ENCODE measurements at places on chromosomes 12 and 14.

DNA sequence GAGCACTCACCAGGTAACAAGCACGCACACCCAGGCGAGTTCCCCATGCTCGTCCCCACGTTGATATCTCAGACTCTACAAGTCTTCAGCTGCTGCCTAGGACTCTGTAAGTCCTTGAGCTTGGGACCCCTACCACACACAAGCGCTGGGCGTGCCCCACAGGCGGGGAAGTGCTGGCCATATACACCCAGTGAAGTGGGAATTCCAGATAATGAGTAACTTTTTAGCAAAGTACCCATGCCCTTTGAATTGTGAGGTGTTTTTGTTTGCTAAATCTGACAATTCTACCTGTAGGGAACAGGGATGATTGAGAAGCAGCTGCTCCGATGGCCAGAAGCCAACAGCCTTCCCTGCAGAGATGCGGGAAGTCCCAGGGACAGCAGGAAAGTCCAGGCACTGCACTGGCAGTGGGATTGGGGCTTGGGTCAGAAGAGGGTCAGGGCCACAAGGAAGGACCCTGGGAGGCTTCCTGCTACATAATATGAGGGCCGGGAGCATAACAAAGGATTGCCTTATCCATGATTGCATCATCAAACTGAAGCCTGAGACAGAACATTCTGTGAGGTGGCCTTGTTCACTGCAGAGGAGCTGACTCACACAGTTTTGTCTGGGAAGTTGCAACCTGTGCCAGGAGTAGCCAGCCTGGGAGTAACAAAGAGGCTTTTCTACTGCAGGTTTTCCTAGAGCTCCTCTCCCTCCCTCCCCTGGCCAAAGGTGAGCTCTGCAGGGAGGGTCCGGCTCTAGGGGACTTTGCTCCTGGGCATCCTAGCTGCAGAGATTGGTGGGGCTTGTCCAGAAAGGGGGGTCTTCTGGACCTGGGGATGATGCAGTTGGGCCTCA is 13.2 kb upstream of the SERPINA3 start:
- DNase-seq = no peak

DNA sequence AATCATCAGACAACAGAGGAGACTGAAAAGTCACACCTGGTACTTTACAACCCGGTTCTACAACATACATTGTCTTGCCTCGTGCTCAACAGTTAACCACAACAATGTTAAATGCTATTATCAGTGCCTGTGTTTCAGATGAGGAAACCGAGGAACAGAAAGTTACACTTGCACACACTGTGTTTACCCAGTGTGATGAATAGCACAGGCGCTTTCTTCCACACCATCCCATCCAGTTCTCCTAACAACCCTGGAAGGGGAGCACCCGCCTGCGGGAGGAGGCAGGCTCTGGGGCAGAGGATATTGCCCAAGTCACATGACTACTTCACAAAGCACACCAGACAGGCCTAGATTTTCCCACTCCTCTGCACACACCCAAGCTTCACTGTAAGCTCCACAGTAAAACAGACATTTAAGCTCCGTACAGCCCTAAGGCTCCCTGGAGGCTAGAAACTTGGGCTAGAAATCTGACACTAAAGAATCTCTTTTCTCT is 21.8 kb downstream of the NCKAP5L start:
- no peak for DNase-seq

- DNase-seq = no peak
These were observed 172.4 kb upstream of the NTF3 start for GRCh38 chr12:5259523-5259922.

DNA sequence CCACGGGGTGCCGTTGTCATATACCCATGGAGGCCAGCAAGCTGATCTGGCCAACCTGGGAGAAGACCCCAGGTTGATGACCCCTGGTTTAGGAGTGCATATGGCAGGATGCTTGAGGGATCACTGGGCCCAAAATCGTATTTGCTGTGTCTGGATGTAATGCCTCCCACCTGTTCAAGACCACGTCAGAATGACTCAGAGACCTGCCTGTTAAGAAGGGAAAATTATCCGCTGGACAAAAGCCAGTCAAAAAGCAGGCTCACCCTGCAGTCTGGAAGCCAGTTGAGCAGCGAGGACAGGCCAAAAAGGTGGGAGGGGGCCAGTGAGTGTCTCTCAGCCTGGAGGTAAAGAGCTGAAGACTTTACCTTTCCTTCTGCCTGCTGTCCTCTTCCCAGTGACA is 449.2 kb downstream of the DPF3 start:
- DNase-seq = no peak

- peak; percentile 26 for DNase-seq
These were observed at the start of gene RXYLT1 for GRCh38 chr12:63779498-63780481. RXYLT1 (plus strand) TSS chr12:63779909; CDS start chr12:63779961, 52 bp downstream.

- DNase-seq = no peak
These were observed 240.6 kb downstream of the CPNE8 start for GRCh38 chr12:38664661-38665269.

- no peak for DNase-seq
These were observed 55.5 kb downstream of the FGD4 start for GRCh38 chr12:32454866-32455265.

DNA sequence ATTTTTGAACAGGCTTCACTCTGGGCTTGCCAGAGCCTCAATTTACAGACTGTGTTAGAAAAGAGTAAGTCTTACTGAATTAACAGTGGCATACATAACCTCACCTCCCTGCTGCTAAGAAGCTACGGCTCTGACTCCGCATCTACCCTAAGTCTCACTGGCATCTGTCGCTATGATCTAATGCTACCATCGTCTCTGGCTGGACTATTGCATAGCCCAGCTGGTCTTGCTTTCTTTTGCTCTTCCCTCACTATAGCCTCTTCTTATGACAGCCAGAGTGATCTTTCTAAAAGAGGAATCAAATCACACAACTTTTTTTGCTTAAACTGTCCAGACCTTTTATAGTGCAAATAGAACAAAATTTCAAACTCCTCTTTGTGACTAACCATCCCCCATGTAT is 81.1 kb downstream of the SLC24A4 start:
- no peak for DNase-seq

- no peak for DNase-seq
These were observed 35.5 kb downstream of the PLXNC1 start for GRCh38 chr12:94183708-94184379.

DNA sequence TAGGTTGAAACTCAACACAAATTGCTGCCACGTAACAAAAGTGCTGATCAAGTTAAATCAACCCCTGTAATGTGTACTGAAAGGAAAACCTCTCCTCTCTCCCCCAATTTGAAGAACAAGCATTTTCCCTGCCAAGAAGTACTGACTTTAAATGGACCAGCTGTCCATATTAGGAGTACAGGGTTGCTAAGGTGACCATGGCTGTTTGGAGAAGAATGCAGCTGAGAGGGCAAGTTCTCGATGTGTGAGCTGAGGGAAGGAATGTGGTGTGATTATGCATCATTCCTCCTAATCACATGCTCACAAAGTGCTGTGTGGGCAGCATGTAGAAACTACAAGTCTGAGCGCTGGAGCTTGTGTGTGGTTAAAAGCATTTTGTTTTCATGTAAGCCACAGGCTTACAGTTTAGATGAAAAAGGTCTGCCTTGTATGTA is 50.9 kb upstream of the CCT2 start:
- DNase-seq = peak; percentile 9

- no peak for DNase-seq
These were observed 21.4 kb upstream of the HECTD1 start for GRCh38 chr14:31229009-31229408.

DNA sequence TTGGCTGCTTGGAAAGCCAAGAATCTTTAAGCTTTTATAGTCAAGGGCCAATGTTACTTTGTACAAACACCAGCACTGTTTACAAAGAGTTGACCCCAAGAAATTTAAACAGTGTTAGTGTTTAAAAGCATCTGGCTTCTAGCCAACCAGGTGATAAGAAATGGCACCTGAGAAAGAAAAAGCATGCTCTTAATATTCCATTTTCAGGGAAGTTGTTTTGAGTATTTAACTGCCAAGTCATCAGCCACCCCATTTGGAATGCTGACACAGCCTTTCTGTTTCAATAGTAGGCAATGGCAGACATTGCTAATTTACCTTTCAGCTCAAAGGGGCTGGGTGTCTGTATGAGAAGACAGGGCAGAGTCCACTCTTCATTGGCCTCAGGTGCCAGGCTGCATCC is 3.7 kb upstream of the SLC35F4 start:
- DNase-seq = no peak

DNA sequence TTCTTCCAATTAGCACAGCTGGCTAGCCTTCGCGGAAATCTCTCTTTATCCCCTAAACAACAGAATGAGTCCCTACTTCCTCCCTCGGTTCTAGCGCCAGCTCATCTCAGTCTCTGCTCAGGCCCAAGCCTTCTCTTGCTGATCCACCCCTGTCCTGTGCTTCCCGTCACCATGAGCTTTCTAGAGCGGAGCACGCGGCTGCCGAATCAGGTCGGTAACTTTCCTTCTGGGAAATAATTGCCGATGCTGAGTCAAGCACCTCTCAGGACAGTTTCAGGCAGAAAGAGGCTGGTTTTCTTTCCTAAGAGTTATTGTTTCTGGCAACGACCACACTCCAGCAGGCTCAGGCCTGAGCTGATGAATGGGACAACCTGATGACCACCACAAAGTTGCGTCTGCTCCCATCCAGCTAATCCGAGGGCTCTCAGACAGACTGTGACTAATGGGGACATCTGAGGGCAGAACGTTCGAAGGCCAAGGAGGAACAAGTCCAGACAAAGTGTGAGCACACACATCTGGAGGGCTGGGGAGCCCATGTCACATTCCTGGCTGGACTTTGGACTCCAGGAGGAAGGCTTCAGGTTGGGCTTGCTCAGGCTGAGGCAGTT is 13.6 kb upstream of the GPR68 start:
- no peak for DNase-seq

DNA sequence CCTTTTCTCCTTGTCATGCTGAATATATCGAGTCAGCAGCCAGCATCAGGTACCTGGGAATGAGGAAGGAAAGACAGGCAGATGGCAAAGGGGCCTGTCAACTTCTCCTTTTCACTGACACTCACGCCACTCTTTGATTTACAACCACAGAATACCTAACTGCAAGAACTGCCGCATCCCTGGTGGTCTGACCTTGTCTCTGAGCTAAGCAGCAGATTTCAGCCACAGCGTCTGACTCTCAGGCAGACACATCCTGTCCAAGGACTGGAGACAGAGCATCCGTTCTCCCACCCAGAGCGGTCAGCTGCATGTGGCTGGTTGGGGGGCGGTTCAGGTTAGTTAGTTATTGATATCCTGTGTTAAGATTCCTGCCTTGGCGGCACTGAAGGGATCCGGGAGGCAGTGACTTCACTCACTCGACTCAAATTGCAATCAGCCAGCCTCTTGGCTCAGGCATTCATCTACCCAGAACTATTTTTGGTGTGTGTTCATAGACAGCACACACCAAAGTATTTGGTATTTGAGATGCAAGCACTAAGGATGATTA is 11.2 kb upstream of the MAP1LC3B2 start:
- DNase-seq = no peak

GRCh38 chr12:103962493-103962892 is 3.2 kb upstream of the TDG start:
- DNase-seq = no peak

DNA sequence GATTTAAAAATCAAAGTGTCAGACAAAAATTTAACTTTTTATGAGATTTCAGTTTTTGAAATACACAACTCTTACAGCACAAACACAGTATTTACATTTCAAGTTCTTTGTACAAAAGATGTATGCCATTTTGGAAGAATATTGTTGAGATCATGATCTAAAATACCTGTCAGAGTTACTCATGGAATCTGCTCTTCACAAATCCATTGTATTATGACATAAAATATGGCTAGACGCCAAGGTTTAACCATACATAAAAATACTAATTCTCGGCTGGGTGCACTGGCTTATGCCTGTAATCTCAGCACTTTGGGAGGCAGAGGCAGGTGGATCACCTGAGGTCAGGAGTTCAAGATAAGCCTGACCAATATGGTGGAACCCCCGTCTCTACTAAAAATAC is 6.2 kb upstream of the SYCP3 start:
- DNase-seq = no peak

- DNase-seq = no peak
These were observed 135.7 kb upstream of the ATXN7L3B start for GRCh38 chr12:74401966-74402365.

- DNase-seq = no peak
These were observed 24.7 kb upstream of the TMED10 start for GRCh38 chr14:75201087-75201486.

DNA sequence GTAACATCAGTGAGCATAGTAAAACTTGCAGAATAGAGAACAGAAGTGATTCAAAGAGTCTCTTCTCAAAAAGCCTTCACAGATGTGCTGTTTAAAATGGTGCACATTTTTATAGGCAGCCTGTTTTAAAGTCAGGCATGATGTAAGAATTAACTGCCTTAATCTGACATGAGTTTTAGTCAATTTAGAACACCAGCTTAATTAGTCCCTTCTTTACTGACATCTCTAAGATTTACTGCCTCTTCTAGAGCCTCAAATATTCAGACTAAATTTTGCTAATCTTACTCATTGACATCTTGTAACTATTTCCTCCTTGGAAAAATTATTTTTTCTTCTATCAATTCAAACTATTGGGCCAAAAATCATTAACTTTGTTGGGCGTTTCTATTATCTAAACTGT is 782.5 kb downstream of the C12orf50 start:
- DNase-seq = no peak

- no peak for DNase-seq
These were observed 150.9 kb downstream of the SLC15A4 start for GRCh38 chr12:128672893-128673292.

DNA sequence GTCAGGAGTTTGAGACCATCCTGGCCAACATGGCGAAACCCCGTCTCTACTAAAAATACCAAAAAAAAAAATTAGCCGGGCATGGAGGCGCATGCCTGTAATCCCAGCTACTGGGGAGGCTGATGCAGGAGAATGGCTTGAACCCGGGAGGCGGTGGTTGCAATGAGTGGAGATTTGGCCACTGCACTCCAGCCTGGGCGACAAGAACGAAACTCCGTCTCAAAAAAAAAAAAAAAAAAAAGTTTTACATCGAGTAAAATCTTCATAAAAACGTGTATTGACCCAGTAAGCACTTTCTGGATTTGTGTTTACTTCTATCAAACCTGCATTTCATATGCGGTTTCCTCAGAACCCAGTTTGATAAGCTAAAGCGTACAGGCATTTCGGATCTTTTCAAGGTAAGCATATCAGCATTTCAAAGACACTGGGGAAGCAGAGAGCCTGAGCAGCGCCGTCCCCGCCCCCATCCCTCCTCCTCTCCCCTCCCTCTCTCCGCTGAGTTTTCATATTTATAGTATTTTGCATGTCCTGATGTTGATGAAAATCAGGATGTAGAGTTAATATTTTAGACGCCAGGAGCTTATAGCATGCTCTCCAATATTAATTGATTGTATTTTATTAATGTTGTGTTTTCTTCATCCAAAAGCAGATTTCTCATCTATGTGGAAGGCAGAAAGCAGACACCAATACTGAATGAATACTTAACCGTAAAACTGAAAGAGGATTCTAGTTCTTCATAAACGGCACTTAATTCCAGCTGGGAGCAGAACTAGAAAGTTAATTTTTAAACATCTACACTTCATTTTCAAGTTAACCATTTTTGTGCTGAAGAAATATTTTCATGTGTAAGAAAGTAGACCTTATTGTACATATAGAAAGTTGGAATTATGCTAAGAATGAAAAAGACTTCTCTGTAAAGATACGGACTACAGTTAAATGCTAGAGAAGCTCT is 9.2 kb upstream of the HIP1R start:
- no peak for DNase-seq

- DNase-seq = no peak
These were observed 5.2 kb upstream of the RILPL2 start for GRCh38 chr12:123441523-123442164.
